ENCODE measurements at places on chromosomes 5 and 9. TPM values are rescaled to one million over a fixed set of nuclear protein-coding genes. Genes with fewer than 3 reads are reported as not detected.

PCDHGA2 gene
- total RNA-seq: 2.7 TPM

OTULINL gene
- total RNA-seq: 0.36 TPM

SPINK1 gene
- total RNA-seq: not detected

CDC20B gene
- not detected for total RNA-seq

PCDHGB4 gene
- 15.9 TPM for total RNA-seq

ZNF169 gene
- 4.0 TPM for total RNA-seq

PCDHB4 gene
- total RNA-seq: 1.2 TPM

LRRC19 gene
- total RNA-seq: under 0.01 TPM

LCP2 gene
- not detected for total RNA-seq

EQTN gene
- not detected for total RNA-seq

PIP5K1B gene
- not detected for total RNA-seq

COL15A1 gene
- 8.0 TPM for total RNA-seq

MEF2C gene
- total RNA-seq: 9.4 TPM

RNF183 gene
- total RNA-seq: not detected

TSSK1B gene
- 0.72 TPM for total RNA-seq

GPR21 gene
- total RNA-seq: 1.4 TPM

ANKRD18A gene
- total RNA-seq: not detected

NAIF1 gene
- 10.1 TPM for total RNA-seq

TMEM232 gene
- 1.4 TPM for total RNA-seq

Data from osteoblast (primary cell).